ENCODE measurements at places on chromosomes 2 and 18.

DNA sequence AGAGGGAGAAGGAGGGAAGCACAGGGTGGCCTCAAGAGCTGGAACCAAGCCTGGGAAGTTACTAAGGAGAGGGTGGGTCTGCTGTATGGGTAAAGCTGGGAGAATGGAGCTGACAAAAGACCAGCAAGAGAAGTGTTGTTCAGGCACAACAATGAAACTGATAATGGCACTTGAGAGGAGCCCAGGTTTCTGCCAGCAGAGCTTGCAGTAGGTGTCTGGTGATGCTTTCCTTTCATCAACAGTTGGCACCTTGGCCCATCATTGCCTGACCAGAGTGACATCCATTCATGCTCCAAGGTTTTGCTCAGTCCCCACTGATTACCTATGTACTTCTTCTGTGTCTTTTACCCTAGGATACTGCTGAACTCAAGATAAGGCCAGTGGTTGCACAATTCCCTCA lies 92.9 kb upstream of the CXCR4 start:
- no peak for DNase-seq

DNA sequence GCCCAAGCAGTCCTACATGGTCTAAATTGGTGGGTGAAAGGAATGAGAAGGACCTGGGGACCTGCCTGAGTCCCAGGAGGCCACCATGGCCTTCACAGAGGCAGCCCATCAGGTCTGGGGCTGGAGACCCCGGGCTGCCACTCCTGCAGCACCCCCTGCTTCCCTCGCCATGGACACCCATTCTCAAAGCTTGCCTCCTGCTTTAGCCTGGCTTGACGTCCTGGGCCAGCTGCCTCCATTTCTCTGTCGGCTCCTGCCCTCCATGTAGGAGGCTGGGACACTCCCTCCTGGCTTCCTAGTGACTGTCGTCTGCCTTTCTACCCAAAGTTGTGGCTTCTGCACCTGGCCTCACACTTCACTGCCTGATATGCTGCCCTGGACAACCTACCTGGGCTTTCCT lies 198.6 kb downstream of the FAM210A start:
- no peak for DNase-seq

DNA sequence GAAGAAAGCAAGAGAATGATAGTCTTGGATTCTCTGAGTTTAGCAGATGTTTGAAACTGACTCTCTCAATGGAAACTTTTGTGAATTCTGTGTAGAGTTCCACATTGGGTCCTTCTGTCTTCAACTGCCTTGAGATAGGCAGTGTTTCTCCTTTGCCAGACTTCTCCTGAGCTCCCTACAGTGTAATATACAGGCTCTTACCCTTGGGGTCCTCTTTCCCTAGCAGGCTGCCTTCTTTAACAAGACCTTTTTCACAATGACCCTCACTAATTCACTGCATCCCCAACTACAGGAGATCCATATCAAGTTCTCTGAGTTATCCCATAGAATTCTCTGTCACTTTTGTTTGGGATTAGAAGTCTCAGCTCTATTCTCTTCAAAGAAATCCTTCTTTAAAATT lies 513.0 kb downstream of the XIRP2 start:
- no peak for DNase-seq

DNA sequence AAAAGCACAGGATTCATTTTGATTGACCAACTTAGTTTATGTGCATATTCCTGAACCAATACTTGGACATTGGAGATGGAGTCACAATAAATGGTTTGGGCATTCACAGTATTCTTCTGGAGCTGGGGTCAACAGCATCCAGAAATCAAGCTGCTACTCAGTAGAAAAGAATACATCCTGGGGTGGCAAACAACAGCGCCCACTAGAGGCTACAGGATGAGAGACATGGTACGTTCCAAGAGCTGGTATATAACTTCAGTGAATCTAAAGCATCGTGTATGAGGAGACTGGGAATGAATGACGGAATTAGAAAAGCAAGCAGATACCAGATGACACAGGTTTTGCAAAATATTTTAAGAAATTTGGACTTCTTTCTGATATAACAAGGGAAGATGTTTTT lies 142.9 kb upstream of the FIGN start:
- peak; percentile 15 for DNase-seq

DNA sequence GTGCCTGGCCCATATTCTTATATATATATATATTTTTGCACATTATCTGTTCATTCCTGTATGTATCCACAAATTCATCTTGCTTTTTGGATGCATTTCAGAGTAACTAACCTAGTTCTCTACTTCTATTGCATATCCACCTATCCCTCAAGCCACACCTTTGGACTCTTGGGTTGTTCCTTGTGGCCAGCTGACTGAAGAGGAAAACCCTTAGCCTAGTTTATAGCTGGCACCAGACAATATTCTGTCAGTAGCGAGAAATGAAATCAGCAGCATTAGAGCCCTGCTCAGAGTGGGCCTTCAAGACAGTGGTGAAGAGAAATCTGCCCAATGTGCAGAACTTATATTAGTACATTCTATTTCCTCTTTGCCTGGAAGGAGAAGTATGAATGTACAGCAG lies 19.6 kb upstream of the ALMS1 start:
- no peak for DNase-seq

GRCh38 chr2:153476491-153476815 lies 2.1 kb downstream of the RPRM start:
- no peak for DNase-seq

DNA sequence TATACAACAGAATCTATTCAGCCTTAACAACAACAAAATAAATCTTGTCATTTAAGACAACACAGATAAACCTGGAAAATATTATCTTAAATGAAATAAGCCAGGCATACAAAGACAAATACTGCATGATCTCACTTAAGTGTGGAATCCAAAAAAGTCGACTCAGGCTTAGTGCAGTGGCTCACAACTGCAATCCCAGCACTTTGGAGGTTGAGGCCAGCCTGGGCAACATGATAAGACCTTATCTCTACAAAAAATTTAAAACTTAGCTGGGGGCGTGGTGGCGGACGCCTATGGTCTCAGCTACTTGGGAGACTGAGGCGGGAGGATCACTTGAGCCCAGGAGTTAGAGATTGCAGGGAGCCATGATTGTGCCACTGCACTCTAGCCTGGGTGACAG lies 75.2 kb upstream of the RNU4ATAC start:
- no peak for DNase-seq

GRCh38 chr2:216284708-216285107 lies 87.6 kb downstream of the MARCHF4 start:
- no peak for DNase-seq

Data from MV-4-11 (cell line).